ENCODE measurements at places on chromosomes 12 and 14.
A peak's percentile ranks its signal among the peaks of the same experiment; 100 is the strongest.

DNA sequence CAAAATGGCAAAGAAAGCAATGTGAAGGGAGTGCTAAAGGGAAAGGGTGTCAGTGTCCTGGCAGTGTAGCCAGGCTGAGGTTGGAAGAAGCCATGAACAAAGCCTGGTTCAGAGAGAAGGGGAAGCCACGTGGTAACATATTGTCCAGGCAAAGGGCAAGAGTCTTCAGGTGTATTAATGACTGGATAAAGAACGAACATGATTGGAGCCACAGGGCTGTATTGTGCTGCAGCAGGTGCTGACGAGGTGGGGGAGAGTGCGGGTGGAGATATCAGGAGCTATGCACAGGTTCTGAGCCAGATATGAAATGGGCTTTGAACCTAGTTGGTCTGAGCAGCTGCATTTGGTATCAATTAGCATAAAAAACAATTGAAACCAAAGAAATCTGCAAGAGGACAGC is 18.6 kb upstream of the EMP1 start:
- no peak for DNase-seq

GRCh38 chr14:66498311-66498710 is 9.6 kb upstream of the GPHN start:
- DNase-seq, result no peak

GRCh38 chr14:90666571-90666970 is 149.7 kb downstream of the TTC7B start:
- no peak for DNase-seq

DNA sequence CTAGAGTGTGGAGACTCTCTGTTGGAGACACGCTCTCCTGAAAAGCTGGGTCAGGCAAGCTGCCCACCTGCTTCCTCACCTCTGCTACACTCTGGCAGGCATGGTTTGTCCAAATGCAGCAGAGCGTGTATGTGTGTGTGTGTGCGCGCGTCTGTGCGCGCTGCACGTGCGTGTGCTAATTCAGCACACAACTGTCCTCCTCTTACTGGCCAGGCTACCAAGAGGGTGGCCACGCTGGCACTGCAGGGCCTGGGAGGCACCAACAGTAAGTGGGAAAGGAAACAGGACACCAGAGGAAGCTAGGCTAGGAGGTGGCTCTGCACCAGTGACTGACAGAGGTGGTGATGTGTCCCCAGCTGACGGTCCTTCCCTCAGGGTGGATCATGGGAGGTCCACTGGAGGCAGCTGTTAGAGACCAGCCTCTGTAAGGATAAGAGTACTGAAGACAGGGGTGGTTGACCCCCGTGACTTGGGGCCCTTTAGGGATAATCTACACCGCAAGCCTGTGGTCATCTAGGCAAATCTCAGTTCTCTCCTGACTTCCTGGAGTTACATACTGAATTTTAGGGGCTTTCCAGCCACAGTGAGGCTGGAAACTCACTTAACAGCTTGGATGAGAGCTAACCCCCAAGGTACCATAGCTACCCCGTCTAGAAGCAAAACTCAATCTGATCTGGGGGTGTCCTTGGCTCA is 15.6 kb upstream of the TFCP2 start:
- DNase-seq, result no peak

DNA sequence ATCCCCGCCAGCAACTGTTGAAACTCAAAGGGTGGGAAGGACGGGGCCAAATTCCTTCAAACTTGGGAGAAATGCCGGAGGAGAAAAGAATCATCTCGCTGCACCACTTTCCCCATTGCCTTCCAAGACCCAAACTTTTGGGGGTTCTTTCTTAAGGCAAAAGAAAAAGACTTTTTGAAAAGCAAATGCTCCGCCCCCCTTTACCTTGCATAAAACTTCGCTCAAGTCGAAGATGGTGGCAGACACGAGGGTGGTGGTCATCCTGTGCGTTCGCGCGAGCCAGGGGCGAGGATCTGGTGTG is 239 bp downstream of the ZFP36L1 start:
- DNase-seq, result no peak

DNA sequence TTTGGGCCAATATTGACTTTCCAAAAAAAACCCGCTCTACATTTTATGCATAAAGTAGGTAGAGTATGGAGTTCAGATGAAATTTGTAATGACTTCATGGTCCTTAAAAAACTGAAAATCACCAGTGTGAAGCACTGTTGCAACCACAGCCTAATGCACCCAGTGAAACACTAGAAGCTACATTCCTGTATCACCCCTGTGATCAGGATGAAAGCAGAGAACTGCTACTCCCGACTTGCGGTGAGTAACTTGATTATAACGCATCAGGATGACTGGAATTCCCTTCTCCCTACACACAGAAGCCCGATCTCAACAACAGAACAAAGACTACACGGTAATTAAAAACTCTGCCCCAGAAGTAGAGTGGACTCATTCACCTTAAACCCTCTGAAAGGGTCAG is 33.8 kb downstream of the SPTB start:
- no peak for DNase-seq

DNA sequence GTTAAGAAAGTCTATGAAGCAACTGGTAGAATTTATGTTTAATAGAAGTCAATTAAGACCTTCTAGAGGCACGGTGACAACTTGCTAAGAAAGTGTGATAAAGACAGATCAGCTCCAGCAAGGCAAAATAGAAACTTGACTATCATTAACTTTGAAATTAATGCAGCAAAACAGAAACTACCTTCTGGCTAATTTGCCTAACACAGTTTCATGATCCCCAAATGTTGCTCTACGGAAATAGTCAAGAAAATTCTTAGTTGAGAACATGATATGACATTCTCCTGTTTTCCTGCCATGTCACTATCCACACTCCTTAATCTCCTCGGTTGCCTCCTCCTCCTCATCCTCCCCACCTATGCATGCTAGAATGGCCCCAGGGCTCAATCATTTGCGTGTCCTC is 4.2 kb downstream of the DENND5B start:
- no peak for DNase-seq

GRCh38 chr12:131795064-131795463 is 33.1 kb upstream of the MMP17 start:
- no peak for DNase-seq

GRCh38 chr14:75495882-75496281 is 26.4 kb upstream of the BATF start:
- no peak for DNase-seq

DNA sequence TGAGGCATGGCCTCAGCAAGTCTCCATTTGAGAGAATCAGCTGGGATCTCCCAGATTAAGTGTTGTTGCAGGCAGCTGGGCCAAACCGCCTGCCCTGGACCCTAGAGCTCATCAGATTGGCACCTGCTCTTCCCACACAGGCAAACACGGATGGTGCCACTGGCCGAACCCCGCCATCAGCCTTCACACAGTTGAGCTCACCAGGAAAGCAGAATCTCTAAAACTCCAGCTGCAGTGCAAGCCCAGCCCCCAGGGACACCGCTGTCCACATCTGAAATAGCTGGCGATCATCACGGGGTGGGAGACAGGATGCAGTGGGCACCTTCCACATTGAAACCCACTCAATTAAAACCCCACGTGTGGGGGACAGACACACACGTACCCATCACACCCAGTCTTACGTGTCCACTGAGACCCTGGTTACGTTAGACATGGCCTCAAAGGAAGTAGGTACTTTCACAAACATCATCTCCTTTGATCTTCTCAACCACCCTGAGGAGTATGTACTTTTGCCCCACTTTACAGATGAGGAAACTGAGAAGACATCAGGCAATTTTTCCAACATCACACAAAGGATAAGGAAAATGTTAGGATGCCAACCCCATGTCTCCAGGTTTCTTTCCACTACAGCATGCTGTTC is 88.8 kb downstream of the SINHCAF start:
- DNase-seq, result no peak

DNA sequence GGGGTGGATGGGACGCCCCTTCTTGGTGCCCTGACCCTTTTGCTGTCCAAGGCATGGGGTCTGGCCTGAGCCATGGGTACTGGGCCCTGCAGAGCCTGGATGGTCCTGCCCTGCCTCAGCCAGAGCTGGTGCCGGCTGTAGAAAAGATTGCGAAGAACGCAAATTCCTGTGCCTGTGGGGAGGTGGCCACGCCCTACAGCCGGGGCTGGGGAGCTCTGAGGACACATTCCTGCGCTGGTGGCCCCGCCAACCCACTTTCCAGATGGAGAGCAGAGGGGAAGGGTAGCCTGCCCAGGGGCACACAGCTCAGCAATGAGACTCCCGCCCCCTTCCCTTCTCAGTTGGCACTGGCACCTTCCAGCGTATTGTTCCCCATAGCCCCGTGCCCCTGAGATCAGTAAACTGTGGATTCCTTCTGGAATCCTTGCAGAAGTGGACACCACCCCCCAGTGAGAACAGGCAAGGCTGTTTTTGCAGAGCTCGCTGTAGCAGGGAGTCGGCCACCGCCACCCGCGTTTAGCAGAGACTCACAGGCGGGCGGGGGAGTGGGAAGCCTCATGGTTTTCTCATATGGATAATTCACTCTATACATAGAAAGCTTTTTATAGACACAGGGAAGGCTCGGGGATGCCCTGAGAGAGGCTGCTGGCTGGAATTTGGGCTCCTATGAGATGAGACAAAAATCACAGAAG is 8.6 kb downstream of the INF2 start:
- no peak for DNase-seq

DNA sequence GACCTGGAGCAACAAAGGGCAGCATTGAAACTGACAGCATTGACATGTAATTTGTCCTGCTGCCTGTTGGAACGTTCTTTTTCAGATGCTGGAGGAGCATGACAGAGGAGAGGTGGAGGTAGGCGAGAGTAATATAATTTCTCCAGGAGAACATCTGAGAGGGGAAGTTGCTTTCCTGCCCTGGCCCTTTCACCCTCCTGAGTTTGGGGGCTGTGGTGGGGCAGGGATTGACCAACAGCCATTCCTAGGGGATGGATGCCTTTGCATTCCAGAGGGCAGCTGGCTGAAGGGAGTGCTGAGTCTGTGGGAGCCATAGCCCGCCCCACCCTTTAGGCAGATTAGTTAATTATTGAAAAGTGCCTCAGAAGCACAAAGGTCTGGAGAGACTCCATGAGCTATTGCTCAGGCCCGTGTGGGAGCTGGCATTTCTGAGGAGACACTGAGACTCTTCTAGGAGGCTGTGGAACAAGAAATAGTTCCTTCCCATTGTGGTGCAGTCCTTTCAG is 73.5 kb downstream of the ARF6 start:
- DNase-seq, result no peak

GRCh38 chr12:46205294-46205693 is 63.5 kb downstream of the SLC38A1 start:
- DNase-seq, result no peak

GRCh38 chr14:90383731-90384542 is 12.9 kb upstream of the CALM1 start:
- DNase-seq, result peak; percentile 37

- DNase-seq, result no peak
Measured at GRCh38 chr14:49770212-49770817, 2.4 kb downstream of the KLHDC2 start.

DNA sequence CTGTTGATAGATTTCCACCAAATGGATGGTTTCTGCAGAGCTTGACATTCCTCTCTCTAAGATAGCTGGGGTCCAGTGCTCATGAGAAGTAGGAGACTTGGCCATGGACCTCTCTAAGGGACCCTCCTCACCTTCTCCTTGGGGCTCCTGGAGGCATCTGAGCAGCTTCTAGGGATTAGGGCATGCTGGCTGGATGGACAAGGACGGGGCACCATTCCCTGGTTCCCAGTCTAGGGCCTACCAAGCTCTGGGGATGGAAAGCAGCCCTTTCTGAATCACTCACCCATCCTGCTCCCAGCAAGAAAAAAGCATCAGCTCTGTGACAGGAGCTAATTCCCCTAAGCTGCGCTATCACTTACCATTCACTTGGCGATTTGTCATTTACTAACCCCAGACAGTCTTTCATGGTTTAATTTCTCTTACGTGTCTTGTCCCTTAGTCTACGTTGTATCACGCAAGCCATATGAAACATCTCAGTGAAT is 39.5 kb downstream of the VWF start:
- DNase-seq, result no peak

DNA sequence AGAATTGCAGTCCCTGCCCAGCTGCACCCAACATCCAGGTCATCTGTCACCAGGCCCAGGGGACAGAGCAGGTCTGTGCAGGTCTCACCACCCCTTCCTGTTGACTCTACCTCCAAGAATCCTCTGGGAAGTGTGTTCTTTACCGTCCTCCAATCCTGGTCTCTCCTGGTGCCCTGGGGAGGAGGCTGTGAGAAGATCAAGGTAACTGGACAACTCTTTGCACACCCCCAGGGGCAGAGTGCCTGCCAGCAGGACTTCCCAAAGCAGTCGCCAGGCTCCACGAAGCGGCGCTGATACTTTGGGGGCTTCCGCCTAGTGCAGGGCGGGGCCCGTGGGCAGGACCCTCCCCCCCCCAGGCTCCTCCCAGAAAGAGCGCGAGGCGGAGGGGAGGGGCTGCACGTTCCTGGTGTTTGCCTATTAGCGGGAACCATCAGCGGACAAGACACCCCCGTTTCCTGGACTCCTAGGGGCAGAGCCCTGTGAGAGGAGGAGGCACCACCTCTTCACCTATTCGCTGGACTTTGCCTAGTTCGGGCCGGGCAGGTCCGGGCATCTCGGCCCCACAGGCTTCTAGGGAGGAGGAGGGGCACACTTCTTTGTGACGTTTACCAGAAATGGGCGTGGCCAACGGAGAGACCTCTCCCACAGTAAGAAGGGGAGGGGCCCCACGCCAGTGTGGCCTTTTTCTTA is 918.0 kb downstream of the AACS start:
- no peak for DNase-seq

DNA sequence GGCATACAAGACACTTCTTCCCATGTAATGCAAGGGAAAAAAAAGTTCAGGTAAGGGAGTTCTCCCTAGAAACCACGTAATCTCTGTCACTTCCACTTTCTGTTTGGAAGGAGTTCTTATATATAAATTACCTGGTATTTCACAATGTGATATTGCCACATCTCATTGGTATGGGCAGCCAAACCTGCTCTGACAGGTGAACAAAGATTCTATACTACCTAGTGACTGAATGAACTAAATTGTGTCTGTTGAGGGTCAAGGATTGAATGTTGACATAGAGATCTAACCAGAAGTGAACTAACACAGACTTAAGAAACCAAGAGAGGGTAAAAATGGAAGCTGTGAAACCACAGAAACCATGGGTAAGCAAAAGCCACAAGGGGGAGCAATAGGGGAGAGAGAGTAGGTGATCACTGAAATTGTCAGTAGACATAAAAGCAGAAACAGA is 161.3 kb downstream of the RPL10L start:
- no peak for DNase-seq

DNA sequence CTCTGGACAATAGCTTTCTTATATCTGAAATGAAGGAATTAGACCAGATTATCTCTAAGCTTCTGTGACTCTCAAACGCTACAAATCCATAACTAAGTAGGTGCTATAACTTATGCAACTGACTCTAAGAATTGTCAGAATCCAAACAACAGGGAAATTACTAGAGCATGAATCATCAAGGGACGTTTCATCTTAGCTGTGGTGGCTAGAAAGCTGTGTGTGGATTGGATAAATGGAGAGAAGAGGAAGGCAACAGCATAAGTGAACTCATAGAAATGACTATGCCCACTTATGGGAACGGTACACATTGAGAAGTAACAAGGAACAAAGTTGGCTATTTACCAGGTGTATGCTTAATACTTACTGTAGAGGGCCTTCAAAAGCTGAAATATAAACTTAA is 96.0 kb upstream of the NEDD1 start:
- DNase-seq, result no peak
